Choroid plexus epithelial cell (primary cell): ENCODE measurements at places on chromosomes 2 and 18.

- no peak for DNase-seq
These were observed 40.5 kb upstream of the RTN4 start for GRCh38 chr2:55090702-55091101.

DNA sequence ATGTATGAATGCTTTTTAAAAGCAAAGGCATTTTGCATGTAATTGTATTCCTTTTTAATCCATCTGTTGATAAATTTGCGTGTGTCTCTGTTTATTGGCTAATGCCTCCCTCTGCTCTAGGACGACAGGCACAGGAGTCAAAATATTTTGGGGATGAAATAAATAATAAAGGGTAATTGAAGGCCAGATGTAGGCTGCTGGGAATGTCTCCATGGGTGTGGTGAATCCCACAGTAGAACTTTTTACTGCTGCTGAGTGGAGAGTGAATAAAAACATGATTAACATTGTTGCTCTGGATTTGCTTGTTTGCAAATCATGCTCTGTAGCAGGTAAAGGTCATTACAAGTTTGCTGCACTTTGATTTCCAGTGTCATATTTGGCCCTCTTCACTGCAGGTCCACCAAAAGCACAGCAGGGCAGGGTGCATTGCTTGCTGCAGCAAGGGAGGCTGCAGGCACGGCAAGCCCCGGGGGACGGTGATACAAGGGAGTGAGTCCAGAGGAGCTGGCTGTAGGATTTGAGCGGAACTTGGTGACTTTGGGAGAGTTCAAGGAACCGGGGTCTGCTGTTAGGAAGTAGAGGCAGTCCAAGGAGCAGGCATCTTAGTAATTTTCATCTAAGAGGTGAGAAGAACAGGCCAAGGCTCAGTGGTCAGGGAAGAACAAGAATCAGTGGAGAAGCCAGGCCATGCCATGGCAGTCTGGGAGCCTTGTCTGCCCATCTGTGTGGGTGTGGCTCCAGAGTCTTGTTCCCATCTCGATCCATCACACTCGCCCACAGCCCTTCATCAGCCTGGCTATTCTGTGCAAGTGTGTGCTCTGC is 201.5 kb upstream of the RAB6C start:
- DNase-seq = no peak

- no peak for DNase-seq
These were observed 88.9 kb upstream of the BCL2L11 start for GRCh38 chr2:111031546-111032478.

- DNase-seq = peak; percentile 84
These were observed 47.4 kb upstream of the NXPH2 start for GRCh38 chr2:138827426-138828054.

- DNase-seq = no peak
These were observed 211.6 kb upstream of the SP5 start for GRCh38 chr2:170503563-170503962.

DNA sequence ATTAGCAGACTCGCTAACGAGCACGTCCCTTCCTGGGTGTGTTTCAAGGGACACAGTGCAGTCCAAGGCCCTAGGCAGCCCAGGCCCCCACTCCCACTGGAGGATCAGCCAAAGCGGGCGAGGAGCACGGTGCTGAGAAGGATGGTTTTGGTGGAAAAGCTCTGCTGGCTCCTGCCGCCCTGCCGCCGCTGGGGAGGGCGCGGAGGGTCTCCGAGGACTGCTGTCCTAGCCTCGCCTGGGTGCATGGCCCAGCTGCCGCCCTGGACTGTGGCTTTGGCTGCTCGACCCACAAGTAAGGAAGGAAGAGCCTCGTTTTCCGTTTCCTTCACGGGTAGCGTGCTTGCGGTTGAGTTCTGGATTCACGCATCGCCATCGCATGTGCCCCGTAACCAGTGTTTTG is 79.9 kb downstream of the MTCL1 start:
- DNase-seq = no peak

DNA sequence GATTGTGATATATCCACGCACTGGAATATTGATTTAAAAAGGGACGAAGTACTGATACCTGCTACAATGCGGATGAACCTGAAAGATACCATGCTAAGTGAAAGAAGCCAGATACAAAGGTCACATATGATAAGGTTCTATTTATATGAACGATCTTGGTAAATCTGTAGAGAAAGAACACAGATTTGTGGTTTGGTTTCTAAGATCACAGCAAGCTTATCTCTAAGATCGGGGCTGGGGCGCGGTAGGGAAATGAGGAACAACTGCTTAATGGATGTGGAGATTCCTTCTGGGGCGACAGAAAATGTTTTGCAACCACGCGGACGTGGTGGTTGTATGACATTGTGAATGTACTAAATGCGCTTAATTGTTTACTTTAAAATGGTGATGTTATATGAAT is 60.1 kb downstream of the NEDD4L start:
- no peak for DNase-seq

GRCh38 chr18:22411446-22411845 is 6.3 kb downstream of the CTAGE1 start:
- no peak for DNase-seq

DNA sequence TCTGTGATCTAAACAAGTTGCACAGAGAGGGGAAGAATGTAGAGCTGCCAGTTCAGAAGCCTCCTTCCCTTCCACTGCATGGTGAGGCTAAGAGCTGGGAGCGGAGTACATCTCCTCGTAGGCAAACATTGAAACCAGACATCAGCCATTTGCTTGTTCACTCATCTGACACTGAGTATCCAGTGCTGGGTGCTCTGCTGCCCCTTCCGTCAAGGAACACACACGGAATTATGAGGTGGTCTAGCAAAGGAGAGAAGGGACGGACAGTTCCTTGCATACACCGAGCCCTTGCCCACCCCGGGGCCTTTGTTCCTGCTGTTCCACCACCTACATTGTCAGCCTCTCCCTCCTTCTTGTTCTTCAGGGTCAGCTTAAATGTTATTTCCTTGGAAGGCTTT is 44.6 kb downstream of the SLC4A1AP start:
- no peak for DNase-seq

DNA sequence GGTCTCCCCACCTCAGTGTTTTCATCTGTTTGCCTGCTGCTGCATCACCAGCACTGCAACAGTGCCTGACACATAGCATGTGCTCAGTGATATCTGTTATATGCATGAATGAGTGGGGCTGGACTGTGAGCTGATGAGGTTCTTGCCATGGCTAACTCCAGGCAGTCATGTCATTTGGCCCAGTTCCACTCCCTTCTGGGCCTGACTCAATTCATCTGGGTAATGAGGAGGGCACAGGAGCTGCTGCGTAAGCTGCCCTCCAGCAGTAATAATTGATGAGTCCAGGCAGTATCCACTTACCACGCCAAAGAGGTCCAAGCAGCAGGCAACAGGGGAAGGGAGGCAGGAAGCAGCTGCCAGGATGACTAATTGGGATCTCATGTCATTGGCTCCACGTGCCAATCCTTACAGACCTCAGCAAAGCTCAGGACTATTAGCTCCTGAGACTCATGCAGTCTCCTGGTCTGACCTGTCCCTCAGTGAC is 34.1 kb upstream of the MAT2A start:
- peak; percentile 81 for DNase-seq

GRCh38 chr2:57443973-57444521 is 602.6 kb upstream of the VRK2 start:
- DNase-seq = peak; percentile 28

DNA sequence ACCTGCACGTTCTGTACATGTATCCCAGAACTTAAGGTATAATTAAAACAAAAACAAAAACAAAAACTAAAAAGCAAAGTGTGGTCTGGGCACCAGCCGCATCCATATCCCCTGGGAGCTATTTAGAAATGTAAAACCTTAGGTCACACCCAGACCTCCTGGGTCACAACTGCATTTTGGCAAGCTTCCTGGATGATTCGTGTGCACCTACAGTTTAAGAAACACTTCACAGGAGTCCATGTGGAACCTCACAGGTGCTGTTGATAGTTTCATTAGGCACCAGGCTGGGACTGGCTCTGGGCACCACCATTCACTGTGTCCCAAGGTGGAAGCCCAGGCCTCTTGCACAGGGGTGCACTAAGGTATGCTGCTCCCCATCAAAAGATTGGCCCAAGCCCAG is 103.6 kb upstream of the BOD1L2 start:
- DNase-seq = no peak

GRCh38 chr2:166365803-166366420 is 9.8 kb downstream of the SCN9A start:
- no peak for DNase-seq

DNA sequence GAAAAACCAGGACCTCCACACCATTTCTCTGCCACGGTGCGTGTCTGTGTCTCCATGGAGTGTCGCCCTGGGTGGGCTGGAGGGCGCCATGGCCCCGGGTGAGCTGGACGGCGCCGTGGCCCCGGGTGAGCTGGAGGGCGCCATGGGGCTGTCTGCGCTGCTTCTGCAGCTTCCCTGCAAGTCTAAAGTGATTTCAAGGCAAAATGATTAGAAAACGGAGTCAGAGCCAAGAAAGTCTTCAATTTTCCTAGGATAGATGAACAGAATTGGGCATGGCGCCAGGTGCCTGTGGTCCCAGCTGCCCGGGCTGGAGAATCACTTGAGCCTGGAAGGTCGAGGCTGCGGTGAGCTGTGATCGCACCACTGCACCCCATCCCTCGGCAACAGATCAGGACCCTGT is 27.7 kb upstream of the NFATC1 start:
- DNase-seq = peak; percentile 55

- DNase-seq = peak; percentile 86
These were observed 113.1 kb upstream of the HAAO start for GRCh38 chr2:42905341-42906110.

DNA sequence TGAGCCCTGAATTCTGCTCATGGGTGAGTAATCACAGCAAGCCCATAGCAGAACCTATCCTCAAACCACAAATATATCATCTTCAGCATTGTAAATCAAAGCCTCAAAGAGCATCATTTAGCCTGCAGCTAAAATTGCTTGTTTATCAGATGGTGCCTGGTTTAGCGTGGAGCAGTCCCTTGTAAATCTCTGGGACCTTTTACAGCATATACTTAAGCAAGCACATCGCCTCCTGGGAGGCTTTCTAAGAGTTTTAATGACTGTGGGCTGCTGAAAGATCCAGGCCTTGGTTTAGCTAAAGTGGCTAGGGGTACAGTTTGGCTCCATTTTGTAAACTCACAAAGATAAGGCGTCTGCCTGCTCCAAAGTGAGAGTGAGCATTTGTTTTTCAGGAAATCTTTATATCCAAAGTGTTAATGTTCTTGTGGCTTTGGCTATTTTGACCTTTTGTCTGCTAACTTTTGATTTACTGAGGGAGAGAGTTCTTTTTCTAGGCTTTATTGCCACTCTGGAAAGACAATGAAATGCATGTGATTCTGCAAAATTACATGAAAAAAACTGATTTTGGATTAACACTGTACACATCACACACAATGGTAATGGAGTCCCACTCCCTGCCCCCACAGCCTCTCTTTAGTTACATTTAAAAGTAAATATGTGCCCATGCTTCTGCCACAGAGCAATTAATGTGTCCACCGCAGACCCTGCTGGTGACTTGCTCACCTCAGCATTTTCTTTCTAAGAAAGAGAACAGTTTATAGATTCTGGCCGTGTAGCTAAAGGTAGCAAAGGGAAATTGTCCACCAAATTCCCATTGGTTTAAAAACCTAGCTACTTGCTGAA is 194.8 kb downstream of the LNPK start:
- no peak for DNase-seq
